H9 (cell line): ENCODE measurements at places on chromosomes 11 and 22. TPM values are rescaled to one million over a fixed set of nuclear protein-coding genes. Genes with fewer than 3 reads are reported as not detected.

GP1BB gene
- 2.4 and 3.4 TPM in 2 replicates for total RNA-seq

AIFM3 gene
- 1.9 and 2.3 TPM in 2 replicates for total RNA-seq

CADM1 gene
- total RNA-seq, result 11.9 and 12.5 TPM in 2 replicates

FXYD6 gene
- 16.3 and 18.3 TPM in 2 replicates for total RNA-seq

MYBPC3 gene
- not detected in 2 replicates for total RNA-seq

MRPL16 gene
- total RNA-seq, result 84.5 and 87.1 TPM in 2 replicates

POLDIP3 gene
- 90.8 and 91.6 TPM in 2 replicates for total RNA-seq

NCAM1 gene
- 2.2 and 2.5 TPM in 2 replicates for total RNA-seq

CENATAC gene
- 51.2 and 55.2 TPM in 2 replicates for total RNA-seq

HOATZ gene
- total RNA-seq, result not detected in 2 replicates

LRRC74B gene
- total RNA-seq, result not detected in 2 replicates

FAT3 gene
- total RNA-seq, result 16.3 and 19.1 TPM in 2 replicates
